Left lung (tissue), 14 donors: ENCODE measurements at places on chromosomes 12 and 14. TPM values are rescaled to one million over a fixed set of nuclear protein-coding genes. Genes with fewer than 3 reads are reported as not detected.
A peak's percentile ranks its signal among the peaks of the same experiment; 100 is the strongest.

DNA sequence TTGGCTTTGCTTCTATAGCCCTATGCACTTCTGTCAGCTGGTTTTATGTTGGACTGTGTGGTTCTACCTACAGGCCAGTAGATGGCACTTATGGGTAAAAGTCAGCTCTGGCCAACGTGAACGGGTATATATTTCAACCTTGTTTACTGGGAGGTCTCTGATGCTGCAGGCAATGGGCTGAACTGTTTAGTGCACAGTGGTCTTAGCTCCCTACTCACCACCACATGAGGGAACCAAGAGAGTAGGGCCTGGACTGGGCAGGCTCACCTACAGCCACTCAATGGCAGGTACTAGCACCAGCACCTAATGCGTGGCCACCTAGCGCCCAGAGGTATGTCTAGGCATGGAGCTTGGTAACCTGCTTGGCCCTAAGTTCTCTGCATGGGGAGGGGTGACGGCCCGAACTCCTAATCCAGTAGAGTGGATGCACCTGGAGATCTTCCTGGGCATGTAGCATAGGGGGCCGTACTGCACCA lies 481.8 kb downstream of the TMEM117 start:
- H3K4me1 ChIP-seq, result no peaks in the 10 kb centered on the region
- no peak overlapping the region for H3K27ac ChIP-seq
- DNase-seq, result peak; percentile 18
- no peak overlapping the region for H3K4me3 ChIP-seq
- no peaks in the 10 kb centered on the region for H3K27me3 ChIP-seq

DNA sequence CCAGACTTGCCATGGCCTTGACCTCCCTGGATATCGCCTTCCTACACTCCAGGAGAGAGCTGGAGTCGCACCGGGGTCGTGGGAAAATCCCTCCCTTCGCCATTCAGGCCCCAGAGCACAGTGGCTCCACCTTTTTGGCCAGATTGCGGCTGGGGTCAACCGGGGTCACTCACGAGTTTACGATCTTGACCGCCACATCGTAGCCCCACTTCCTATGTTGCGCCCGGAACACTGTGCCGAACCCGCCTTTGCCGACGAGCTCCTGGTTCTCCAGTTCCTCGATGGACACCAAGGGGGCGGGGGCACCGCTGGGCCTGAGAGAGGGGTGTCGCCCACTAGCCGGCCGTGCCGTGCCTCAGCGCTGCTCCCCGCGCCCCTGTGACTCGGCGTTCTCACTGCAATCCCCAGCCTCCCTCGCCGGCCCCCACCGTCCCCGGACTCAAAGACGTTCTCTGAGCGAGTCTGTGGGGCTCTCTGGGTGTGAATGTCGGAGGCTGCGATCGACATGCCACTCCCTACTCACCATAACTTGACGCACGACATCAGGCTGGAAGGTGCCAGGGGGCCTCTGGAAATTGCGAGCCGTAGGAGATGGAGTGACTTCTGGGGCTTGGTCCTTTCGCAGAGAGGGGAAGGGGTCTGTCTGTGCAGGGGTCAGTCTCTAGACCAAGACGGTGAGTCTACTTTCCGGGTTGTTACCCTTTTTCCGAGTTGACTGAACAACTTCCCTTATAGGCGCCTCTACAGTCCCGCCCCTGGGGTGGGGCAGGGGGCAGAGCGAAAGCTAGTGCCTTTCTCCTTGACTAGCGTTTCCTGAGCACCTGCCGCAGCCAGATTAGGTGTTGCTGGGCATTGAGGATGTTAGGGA lies at the start of gene RIPK3:
Gene RIPK3, minus strand, starts transcription at position 708 of the 868 bp plus-strand sequence. Its CDS starts 165 bp downstream, at position 543.
- H3K4me3 ChIP-seq, result peak within 1 kb of the TSS; percentile 59
- H3K4me1 ChIP-seq, result peaks cover 51% of the 10 kb centered on the region
- H3K27ac ChIP-seq, result peak within 1 kb of the TSS; percentile 29
- no peaks in the 10 kb centered on the region for H3K36me3 ChIP-seq
- DNase-seq, result peak; percentile 79
- H3K27me3 ChIP-seq, result peaks cover 7% of the 10 kb centered on the region

DNA sequence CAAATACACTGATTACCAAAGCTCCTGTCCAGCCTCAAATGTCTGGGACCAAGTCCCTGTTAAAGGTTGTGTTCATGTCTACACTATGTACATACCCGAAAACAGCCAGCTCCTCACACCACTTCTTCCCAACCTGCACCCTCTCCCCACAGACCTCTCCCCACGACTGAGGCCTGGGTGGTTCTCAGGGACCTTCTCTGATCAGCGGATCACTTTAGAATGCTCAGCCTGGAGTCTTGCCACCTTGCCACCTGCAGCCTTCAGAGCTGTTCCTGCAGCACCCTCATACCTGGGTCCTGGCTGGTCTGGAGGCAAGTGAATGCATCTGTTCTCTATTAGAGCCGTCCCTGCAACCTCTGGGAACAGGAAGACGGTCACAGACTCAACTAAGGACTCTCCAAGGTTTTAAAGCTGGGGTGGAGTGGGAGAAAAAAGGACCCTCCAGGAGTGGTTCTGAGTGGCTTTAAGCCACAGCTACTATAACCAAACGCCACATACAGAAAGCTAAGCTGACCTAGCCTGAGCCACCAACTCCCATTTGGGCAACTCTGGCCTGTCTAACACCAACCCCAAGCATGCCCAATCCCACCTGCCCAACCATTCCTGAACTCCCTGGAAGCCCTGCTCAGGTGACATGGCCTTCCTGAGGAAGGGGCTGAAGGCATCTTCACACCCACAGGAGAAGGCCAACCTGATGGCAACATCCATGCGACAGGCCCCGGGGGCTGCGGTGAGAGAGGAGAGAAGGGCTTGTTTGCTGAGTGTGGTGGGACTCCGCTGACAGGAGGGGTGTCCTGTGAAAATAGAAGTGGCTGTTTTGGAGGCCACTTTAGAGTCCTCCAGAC lies 8.6 kb downstream of the KRT2 start:
- DNase-seq, result no peak
- no peak overlapping the region for H3K27ac ChIP-seq
- no peaks in the 10 kb centered on the region for H3K36me3 ChIP-seq
- no peak overlapping the region for H3K4me3 ChIP-seq

DNA sequence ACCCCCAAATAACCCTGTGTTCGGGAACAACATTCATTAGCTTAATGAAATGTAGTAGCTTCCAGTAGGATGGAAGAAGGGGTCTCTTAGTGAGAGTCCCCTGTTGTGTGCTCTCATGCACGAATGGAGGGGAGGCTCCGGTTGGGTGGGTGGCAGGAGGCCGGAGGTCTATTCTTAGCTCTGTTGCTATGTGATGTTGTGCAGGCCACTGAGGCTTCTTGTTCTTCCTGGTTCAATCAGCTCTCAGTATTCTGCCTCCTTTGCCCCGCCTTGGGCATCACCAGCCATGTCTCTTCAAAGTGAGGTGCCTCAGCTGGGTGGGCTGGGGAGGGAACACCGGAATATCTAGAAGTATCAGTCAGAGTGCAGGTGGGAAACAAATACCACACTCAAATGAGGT lies 50.8 kb downstream of the KCNA1 start:
- H3K4me3 ChIP-seq, result no peak overlapping the region
- no peaks in the 10 kb centered on the region for H3K4me1 ChIP-seq
- H3K27ac ChIP-seq, result no peak overlapping the region
- no peaks in the 10 kb centered on the region for H3K27me3 ChIP-seq
- H3K36me3 ChIP-seq, result no peaks in the 10 kb centered on the region

PFKM gene
- polyA plus RNA-seq, result 90.6 TPM

DNA sequence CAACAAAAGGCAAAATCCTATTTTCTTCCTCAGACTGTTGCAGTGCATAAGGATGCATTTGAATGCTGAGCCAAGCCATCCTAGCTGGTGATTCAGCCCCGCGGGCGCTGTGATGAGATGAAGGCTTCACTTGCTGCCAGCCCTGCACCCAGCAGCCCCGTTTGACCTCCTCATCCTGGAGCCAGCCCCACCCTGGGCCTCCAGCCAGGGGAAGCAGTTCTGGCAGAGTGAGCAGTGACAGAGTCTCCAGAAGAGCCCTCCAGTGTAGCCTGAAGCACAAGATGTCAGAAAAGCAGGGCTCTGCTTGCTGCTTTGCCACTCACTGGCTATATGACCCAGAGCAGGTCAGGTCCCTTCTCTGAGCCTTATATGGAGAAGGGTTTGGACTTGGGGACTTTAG lies 96.2 kb upstream of the HSPB8 start:
- no peaks in the 10 kb centered on the region for H3K36me3 ChIP-seq
- DNase-seq, result peak; percentile 58
- no peak overlapping the region for H3K27ac ChIP-seq
- H3K4me3 ChIP-seq, result no peak overlapping the region

FOXA1 gene
- 43.7 TPM for polyA plus RNA-seq

DNA sequence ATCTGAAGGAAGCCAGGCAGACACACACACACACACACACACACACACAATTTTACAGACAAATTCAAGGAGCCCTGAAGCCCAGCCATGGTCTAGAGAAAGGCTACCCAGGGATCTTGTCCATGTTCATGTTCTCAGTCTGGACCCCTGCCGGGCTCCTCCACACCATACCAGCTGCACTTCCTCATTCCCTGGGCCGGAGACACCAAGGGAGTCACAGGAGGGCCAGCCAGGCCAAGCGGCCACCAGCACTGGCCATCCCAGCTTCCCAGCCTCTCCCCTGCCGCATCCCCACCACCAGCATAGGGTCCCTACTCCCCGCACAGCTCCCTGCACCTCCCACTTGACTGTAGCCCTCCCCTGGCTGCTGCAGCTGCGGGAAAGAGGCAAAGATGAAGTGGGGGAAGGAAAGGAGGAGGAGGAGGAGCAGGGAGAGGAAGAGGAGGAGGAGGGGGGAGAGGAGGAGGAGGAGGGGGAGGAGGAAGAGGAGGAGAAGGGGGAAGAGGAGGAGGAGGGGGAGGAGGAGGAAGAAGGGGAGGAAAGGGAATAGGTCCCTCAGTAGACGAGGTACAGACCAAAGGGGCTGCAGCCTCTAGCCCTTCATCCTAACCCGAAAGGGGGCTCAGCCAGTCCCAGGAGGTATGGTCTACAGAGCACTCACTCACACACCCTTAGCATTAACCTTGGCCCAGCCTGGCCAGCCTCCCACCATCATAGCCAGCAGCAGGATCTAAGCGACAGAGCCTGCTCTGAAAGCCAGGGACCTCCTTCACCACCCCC lies 293.2 kb downstream of the DPF3 start:
- peak; percentile 43 for DNase-seq
- no peak overlapping the region for H3K27ac ChIP-seq
- no peak overlapping the region for H3K4me3 ChIP-seq
- peaks cover 40% of the 10 kb centered on the region for H3K27me3 ChIP-seq

DNA sequence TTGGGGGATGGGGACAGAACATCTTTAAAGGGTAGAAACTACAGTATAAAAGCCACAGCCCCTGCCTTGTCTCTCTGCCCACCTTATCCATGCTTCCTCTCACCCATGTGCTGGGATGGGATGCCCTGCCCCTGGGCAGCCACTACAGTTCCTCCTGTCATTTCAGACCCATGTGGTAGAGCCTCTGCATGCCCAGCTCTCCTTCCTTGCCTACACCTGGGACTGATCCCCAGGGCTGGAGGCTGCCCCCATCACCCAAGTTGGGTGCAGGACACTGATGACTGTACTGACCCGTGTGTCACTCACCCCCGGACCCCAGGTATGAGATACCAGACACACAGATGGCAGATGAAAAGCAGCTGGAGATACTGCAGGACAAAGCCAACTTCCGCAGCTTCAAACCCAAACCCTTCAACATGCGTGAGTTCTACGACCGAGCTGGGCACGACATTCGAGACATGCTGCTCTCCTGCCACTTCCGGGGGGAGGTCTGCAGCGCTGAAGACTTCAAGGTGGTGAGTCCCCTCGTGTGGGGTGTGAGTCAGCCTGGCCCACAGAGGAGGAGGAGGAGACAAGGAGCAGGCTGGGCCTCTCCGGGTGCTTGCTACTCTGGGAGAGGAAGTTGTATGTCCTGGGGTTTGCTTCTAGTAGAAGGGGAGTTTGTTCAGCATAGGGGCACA lies 2.2 kb downstream of the ASIC1 start:
- no peak overlapping the region for H3K27ac ChIP-seq
- peaks cover 6% of the 10 kb centered on the region for H3K27me3 ChIP-seq
- H3K4me3 ChIP-seq, result no peak overlapping the region
- no peak for DNase-seq
- peaks cover 27% of the 10 kb centered on the region for H3K4me1 ChIP-seq

HCAR2 gene
- 0.23 TPM for polyA plus RNA-seq

DNA sequence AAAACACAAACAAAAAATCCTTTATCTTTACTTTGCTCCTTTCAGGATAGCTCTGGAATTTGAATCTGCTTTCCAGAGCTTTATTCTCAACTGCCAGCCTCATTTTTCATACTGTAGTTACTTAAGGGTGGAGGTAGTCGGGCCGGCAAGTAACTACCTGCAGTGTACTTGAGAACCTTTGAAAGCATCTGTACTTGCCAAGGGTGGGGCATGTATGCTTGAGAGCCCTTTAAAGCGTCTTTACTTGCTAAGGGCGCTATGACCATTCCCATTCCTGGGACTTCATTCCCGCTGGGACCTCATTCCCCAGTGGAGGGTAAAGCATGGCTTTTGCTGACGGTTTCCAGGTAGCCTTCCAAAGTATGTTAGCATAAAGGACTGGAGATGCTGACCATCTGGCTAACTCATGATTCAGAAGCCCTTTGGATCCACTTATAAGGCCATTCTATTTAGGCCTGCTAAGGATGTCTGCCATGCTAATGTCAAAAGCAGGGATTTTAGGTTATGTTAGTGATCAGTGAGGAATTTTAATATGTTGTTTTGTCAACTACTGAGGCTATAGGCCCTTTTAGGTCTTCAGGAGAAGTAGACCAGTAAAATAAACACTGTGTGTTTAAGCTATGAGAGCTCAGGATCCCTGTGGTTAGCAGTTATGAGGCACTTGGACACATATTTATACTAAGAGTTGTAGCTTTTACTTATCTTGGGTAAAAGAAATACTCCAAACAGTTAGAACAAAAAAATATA lies 74.9 kb downstream of the CRADD start:
- no peaks in the 10 kb centered on the region for H3K4me1 ChIP-seq
- H3K4me3 ChIP-seq, result no peak overlapping the region
- no peaks in the 10 kb centered on the region for H3K36me3 ChIP-seq

DNA sequence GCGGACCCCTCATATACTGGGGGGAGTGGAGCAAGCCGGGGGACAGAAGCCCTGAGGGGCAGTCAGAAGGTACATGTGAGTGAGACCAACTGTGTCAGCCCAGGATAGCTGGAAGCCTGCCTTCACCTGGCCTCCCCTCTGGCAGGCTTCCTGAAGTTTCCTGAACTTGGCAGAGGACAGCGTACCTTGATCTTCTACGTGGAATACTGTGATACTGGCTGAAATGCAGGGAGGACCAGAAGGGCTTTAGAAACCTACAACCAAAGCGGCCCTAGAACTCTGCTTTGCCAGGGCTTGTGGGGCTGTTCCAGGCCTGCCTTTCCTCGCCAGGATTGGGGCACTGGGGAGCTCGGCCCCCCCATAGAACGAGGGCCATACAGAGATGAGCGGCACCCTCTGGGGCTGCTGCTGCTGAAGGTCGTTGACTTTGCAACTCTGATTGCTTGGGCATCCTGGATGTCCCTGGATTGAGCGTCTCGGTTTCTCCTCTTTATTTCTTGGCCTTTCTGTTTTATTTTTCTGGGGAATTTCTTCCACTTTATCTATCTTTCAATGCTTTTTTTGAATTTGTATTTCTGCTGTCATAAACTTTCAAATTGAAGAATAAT lies 66.5 kb downstream of the SLC25A47 start:
- no peak overlapping the region for H3K27ac ChIP-seq

- no peaks in the 10 kb centered on the region for H3K4me1 ChIP-seq
- no peaks in the 10 kb centered on the region for H3K36me3 ChIP-seq
- H3K27ac ChIP-seq, result no peak overlapping the region
- H3K27me3 ChIP-seq, result no peaks in the 10 kb centered on the region
- H3K4me3 ChIP-seq, result no peak overlapping the region
Observed at GRCh38 chr12:104354868-104355570, 51.5 kb downstream of the EID3 start.

JAG2 gene
- polyA plus RNA-seq, result 14.1 TPM

KRT72 gene
- polyA plus RNA-seq, result 0.24 TPM
